ENCODE measurements at places on chromosomes 5 and 9.

GRCh38 chr5:91277093-91277626 lies 106.0 kb downstream of the ARRDC3 start:
- DNase-seq: no peak

DNA sequence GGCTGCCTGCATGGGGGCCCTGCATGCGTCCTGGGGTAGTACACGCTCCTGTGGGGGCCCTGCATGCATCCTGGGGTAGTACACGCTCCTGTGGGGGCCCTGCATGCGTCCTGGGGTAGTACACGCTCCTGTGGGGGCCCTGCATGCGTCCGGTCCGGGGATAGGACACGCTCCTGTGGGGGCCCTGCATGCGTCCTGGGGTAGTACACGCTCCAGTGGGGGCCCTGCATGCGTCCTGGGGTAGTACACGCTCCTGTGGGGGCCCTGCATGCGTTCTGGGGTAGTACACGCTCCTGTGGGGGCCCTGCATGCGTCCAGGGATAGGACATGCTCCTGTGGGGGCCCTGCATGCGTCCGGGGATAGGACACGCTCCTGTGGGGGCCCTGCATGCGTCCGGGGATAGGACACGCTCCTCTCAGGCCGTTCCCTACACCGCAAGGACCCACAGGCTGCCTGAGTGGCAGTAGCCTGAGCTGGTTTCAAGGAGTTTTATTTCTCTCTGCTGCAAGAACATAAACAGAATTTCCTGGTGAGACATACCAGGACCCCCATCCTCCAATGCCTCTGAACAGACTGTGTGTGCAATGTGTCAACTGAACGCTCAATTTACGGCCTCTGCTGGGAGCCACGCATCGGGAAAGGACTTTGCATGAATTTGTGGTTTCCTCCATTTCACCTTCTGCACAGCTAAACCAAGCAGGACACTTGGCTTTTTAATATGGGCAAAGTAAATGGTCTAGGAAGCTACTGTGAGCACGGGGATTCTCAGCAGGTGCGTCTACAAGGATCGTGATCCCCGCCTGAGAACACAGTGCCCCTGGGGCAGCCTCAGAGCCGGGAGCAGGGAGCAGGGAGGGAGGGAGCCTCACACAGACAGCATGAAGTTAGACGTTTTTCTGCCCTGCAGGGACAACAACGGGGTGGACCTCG lies 48.9 kb upstream of the CLPTM1L start:
- DNase-seq: no peak

DNA sequence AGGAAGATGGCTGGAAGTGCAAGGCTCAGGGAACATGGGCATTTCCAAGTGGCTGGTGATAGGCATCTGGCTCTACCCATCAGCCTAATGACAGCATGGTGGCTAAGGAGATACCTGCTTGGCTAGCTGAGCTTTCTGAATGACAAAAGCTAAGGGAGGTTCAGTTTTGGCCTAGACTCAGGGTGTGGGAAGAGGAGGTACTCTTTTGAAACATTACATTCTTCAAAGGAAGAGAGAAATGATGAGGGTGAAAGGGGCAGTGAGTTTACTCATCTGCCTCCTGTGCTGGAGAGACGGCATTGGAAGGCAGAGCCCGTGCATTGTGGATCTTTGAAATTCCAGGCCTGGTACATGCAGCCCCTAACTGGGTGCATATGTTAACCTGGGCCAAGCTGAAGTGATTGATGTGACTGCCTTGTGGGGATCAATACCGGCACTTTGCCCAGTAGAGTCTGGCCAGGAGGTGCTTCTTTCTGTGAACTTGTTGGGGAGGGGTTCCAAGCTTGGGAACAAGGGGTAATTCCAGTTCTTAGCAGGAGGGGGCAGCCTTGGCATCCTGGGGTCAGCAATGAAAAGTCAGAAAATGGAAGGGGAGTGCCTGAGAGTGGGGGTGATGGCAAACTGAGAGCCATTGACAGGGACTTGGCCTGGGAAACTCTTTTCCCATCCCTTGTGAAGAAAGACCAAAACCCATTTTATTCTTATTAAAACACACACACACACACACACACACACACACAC lies 108.6 kb downstream of the ACER2 start:
- DNase-seq: no peak

DNA sequence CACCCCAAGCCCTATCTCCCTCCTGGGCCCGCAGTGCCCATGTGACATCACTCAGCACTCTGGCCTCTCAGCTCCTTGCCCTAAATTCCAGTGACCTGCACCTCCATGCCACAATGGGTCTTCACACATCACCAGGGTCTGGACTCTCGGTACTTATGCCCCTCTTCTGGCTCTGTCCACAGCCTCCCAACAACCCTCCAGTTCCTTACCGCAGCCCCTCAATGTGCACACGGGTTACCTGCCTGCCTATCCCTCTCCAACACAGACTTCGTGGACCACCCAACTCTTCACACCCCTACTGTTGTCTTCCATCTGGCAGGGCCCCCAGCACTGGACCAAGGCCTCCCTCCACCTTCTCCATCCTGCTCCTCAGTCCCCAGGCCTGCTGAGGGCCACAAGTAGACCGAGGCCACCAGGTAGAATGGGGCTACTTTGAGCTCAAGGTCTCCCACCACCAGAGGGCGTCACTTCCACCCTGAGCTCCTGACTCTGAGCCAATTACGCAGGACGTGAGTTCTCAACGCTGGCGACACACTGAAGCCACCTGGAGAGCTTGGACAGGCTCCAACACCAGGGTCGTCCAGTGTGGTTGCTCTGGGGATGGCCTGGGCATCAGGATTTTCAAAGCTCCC lies 172.1 kb downstream of the GABBR2 start:
- DNase-seq: no peak

DNA sequence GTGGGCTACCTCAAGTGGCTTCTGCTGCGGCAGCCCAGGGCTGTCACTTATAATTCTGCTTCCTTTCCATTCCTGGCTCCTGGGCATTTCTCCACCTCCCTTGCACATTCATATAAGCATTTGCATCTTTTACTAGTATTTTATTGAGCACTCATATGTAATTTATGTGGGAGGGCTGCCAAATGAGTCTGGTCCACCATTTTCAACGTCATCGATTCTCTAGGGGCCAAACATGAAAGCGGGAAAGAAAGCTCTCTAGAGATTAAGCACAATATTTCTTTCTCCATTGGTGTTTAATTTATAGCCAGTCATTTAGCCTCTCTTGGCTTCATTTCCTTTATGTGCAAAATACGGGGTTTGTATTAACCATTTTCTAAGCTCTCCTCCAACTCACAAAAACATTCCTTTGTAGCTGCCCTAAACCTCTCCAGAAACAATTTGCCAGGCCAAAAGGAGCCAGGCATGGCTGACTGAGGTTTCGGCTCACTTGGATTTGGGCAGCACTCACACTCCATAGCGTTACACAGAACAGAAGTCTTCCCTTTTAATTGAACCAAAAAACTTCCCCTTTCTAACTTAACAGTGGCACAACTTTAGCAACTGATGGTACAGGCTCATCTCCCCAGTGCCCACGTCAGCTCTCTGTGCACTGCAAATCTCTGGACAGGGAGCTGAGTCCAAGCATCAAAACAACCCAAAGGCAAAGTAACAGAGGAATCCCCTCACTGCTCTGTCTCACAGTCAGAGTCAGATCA lies 183.5 kb downstream of the ROR2 start:
- no peak for DNase-seq

DNA sequence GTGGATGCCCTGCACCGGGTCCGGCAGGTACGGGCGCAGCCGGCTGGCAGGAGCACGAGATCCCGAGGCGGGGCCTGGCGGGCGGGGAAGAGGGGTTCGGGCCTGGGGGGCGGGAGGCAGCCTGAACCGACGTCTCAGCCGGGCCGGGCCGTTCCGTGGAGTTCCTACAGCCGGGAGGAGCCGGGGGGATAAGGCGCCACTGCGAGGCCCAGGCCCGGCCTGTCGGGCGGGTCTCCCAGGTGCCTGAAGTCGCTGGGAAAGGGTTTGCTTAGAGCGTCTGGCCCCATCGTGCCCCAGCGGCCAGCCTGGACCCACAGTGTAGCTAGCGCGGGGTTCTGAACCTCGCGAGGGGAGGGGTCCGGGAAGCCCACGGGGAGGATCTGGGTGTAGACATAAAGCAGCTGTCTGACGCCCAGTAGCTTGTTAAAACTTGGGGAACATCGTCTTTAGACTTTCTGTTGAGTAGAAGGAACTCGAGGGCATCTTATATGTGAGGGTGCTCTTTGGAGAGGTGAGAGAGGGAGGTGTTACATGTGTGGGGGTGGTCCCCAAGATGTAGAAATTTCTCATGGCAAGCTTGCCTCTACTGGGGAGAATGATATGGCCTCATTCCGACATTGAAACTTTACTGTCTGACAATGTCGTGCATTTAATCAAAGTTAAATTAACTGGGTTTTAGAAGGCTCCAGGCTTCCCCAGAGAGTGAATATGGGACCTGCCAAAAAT lies 524 bp downstream of the FUBP3 start:
- no peak for DNase-seq

Data from SJSA1 (cell line).